Stimulated activated CD4-positive, alpha-beta T cell treated with anti-CD3 and anti-CD28 coated beads, Interleukin-1b, Interleukin-23, amount 100 ng/mL, for 1 hour (primary cell): ENCODE measurements at places on chromosomes 4 and X.

DNA sequence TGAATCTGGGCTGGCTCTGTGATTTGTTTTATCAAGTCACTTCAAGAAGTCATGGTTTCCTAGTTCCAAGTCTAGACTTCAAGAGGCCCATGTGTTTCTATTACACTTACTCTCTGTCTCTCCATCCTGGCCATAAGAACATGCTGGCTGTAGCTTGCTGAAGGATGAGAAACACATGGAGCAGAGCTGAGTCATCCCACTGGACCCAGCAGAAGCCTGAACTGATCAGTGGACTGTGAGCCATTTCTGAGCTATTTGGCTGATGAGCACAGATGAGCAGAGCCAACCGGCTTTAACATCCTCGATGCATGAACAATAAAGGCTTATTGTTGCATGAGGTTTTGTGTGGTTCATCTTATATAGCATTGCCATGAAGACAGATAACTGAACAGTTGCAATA is 290.6 kb upstream of the BOD1L1 start:
- no peak for DNase-seq

DNA sequence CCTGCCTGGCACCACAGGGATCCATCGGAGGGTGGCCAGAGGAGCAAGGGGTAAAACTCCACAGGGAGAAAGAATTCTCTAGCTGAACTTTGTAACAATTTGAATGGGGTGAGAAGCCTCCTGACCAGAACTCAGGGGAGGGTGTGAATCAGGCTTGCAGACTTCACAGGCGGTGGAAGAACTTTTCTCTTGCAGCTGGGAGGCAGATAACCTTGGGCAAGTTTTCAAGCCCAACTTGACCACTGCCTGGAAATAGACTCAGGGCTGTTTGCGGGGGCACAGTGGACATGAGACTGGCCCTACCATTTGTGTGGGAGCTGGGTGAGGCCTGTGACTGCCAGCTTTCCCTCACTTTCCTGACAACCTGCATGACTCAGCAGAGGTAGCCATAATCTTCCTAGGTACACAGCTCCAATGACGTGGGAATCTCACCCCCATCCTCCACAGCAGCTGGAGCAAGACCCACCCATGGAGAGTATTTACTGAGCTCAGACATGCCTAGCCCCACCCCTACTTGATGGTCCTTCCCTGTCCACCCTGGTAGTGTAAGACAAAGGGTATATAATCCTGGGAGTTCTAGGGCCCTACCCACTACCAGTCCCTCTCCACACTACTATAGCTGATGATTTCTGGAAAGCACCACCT is 210.0 kb upstream of the AGTR2 start:
- no peak for DNase-seq

- DNase-seq = no peak
These were observed 281.6 kb downstream of the KLHL13 start for GRCh38 chrX:117835034-117835433.

- no peak for DNase-seq
These were observed 291.3 kb upstream of the TRAM1L1 start for GRCh38 chr4:117376692-117377091.

DNA sequence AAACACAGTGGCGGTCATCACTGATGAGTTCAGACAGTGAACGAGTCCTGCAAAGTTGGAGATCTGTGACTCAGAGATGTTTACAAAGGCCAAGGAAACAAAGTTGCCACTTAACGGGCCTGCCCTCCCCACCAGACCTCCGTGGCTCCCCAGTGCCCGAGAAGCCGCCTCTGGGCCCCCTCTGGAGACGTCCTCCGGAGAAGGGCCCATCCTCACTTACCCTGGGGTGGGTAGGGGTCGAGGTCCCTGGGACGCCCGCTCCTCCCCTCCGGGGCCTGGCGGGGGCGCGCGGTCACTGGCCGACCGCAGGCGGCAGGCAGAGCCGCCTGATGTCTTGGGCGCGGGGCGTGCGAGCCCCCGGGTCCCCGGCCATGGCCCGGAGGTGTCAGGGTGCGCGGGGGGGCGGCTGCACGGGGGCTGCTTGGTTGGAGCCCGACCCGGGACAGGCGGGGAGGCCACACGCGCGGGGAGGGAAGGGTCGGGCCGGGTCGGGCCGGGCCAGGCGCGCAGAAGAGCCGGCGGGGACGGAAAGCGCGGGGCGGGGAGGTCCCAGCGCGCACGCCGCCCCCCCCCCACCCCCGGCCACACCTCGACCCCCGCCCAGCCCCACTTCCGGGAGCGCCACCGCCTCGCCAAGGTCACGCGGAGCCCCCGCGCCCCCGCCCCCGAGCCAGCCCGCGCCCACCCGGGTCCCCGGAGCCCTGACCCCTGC is 529 bp downstream of the DHRSX start:
- DNase-seq = no peak

- no peak for DNase-seq
These were observed 215.8 kb downstream of the MID1IP1 start for GRCh38 chrX:39017077-39017476.

GRCh38 chr4:169032883-169033645 is 23.0 kb upstream of the CBR4 start:
- DNase-seq = no peak

DNA sequence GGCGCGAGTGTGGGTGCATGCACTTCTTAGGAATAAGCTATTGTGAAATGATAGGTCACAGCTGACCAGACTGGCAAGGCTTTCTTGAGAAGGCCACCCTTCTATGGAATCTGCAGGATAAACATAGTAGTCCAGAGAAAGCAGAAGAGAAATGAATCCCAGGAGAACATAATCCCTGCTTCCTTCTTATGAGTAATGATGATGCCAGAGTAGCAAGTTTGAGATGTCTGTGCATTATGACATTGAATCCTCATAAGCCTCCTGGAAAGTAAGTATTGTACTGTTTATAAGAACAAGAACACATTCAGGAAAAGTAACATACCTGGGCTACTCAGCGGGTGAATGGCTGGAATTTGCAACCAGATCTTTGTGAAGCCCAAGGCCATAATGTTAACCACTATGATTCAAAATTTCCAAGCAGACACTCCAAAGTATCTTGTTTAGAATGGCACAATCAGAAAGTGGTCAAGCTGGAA is 272.1 kb upstream of the HS3ST1 start:
- DNase-seq = no peak

GRCh38 chrX:111095974-111096895 is at the start of gene PAK3:
Gene PAK3 (plus strand): TSS chrX:111096191. CDS start chrX:111123104, 26,913 bp downstream.
- no peak for DNase-seq

GRCh38 chr4:145099653-145100052 is 1.5 kb downstream of the ABCE1 start:
- DNase-seq = no peak

- no peak for DNase-seq
These were observed 81.1 kb upstream of the CT45A1 start for GRCh38 chrX:135632353-135632752.

DNA sequence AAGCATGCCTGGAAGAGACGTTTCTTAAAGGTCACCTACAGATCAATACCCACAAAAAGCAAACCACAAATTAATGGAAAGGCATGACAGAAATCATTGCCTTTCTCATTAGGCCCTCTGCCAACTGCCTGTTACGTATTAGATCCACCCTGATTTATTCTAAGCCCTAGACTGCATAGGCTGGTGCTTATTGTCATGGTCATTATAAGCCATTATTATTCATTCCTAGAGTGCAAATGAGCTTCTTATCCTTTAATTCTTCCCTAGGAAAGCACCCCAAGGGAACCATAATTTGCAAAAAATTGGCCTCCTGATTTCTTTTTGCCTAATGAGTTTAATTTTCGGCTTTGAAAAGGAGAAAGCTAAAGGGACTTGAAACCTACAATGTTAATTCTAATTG is 184.2 kb upstream of the GPRIN3 start:
- no peak for DNase-seq

- no peak for DNase-seq
These were observed 19.9 kb downstream of the SH3BP2 start for GRCh38 chr4:2812612-2813354.

DNA sequence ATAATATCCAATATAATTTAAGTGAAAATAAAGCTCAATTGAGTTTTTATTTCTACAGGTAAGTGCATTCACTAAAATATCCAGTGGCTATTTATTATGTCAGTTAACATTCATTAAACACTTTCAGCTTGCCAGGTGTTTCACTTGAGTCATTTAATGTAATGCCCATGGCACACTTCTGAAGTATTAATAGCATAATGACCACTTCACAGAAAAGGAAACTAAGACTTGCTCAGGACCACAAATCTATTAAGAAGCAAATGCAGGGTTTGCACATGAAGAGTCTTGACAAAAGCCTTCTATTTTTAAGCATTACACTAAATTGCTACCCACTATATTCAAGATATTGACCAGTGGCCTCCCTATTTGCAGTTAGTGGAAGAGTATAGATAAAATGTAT is 612.7 kb downstream of the KCTD8 start:
- no peak for DNase-seq

GRCh38 chr4:124804584-124804983 is 92.1 kb upstream of the ANKRD50 start:
- DNase-seq = no peak

- DNase-seq = no peak
These were observed 129.1 kb downstream of the FBXO8 start for GRCh38 chr4:174154215-174154854.

- no peak for DNase-seq
These were observed 441.7 kb upstream of the NR3C2 start for GRCh38 chr4:148883891-148884290.

GRCh38 chrX:47563801-47564315 is 2.9 kb downstream of the ARAF start:
- DNase-seq = no peak

DNA sequence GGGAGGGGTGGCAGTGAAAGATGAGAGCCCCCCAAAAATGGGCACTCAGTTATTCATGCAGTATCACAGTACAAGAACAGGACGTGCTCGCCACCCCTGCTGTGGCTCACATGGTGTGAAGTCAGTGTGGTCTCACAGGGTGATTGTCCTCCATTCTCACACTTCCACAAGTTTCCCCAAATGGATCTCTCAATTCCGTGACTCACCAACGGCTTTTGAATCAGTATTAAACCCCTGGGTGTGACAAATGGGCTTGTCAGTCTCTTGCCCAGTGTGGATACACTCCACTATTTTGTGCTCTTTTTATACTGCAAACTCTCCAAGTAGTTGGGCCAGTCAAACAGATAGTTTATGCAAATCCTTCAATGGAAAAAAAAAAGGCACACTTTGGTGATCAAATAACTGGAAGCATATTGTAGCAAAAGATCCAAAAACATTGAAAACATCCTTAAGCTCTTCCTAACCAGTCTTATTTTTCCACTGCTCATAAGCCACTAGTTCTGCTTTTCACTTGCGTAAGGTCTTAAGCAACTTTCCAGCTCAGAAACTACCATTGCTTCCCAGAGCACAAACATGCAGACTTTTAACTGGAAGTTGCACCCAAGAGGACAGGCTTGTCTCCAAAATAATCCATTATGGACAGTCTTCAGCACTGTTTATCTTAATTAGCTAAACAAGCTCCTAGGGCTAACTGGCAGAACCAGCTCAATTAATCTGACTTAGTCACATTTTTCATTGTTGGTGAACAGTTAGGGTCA is 365.7 kb downstream of the PPP3CA start:
- DNase-seq = no peak

DNA sequence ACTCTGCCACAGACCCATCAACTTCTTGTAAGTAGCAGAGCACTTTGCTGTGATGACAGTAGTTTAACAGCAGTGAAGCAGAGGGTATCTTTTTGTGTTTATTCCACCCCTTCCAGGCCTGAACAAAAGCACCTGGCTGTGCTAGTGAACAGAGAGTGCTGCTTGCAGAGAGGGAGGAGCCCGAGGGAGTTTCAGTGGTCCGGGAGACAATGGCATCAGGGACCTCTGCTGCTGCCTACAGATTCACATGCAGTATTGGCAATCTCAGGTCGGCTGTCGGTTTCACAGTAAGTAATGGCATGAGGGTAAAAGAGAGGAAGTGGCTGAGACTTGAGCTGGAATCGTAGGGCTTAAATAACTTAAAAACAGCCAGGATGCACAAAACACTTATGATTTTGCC is 755.8 kb downstream of the RPA4 start:
- DNase-seq = no peak

DNA sequence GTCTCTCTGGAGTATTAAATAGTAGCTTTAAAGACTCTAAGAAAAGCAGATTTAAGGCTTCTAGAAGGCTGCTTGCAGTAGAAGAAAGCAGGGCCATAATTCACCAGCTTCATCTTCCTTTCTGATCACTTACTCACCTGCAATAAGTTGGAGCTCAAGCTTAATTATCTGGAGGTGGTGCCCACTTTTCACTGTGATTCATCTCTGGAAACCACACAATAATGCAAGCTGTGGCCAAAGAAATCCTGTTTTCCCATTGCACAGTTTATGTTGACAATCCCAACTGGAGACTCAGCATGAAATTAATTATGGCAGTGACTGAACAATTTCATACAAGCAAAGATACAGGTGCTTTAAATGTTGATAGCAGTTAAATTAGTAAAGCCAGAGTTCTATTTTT is 14.7 kb downstream of the CWH43 start:
- DNase-seq = no peak

DNA sequence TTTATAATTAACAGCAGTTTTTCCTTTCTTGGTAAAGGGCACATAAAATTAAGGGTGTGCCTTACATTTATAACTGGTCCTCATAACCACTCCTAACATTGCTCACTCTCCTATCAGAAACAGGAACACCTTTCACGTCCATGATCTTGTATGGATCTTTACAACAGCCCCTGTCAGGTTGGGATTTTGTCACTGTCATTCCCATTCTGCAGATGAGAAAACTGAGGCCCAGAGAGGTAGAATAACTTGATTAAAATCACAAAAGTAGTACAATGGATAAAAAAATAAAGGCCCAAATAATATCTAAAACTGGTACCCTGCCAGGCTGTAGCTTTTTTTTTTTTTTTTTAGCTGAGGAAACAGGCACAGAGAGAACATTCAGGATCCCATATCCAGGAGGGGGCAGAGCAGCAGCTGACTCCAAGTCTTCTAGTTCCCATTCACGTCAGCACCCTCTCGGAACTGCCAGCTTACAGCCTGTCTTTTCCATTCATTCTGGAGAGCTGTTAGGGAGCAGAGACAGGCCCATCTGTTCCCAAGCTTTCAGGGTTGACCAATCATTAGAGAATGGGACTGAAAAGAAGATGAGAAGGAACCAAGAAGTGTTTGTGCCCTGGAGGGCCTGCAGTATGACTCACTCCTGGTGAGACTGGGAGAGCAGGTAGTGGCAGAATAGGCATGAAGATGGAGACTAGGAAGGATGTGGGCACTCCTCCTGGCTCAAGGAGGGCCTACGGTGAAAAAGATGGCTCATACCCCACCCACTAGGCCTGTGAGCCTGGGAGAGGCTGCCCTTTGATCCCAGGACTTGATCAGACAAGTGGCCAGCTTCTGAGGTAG is 7.3 kb downstream of the SUV39H1 start:
- DNase-seq = no peak

DNA sequence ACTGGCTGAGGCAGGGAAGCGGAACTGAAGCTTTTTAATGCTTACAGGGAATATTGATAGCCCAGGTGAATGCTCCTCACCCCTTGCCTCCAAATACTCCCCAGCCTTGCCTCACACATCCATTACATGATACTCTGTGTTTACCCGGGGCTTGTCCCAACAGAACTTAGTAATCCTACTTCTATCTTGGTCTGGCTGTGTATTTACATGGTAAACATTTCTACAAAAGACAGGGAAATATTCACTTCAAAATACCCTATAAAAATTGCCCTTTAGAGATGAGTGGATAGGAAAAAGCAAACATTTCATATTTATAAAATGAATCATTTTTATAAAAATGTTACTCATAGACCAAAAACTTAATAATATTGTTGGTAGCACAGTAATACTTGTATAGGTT is 120.1 kb downstream of the NHS start:
- DNase-seq = no peak

- DNase-seq = no peak
These were observed 55.3 kb downstream of the TMEM131L start for GRCh38 chr4:153521478-153521877.
